Stimulated activated CD8-positive, alpha-beta memory T cell treated with anti-CD3 and anti-CD28 coated beads, Interleukin-12 subunit alpha, Interleukin-12 subunit beta, amount 100 ng/mL, for 4 hours (primary cell): ENCODE measurements at places on chromosomes 1 and 21.

- DNase-seq = no peak
Observed at GRCh38 chr1:236854605-236854983, 59.5 kb downstream of the MTR start.

- no peak for DNase-seq
Observed at GRCh38 chr1:248842781-248843331, 4.8 kb downstream of the ZNF672 start.

- DNase-seq = no peak
Observed at GRCh38 chr21:41112740-41113692, 54.9 kb upstream of the BACE2 start.

DNA sequence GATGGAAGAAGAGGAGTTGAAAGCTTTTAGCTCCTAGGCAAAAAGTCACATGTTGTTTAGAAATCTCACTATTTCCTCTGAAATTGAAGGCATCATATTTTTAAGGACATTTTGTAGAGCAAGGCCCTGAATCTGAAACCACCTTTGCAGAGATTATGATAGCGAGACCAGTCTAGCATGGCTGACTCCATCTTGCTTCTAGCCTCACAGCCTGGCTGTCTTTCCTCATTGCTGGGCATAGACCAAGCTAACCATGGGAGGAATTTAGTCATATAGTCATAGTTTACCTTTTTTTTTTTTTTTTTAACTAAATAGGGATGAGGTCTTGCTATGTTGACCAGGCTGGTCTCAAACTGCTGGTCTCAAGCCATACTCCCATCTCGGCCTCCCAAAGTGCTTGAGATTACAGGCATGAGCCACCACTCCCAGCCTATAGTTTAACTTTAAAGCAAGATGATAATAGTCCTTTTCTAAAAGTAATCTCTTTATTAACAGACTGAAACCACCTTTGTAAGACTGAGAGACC lies 42.2 kb upstream of the ZNF326 start:
- no peak for DNase-seq

GRCh38 chr1:208601561-208601960 lies 357.4 kb upstream of the PLXNA2 start:
- DNase-seq = no peak

GRCh38 chr21:26275801-26276200 lies 105.2 kb upstream of the APP start:
- no peak for DNase-seq

GRCh38 chr1:25556791-25557476 lies 13.5 kb downstream of the LDLRAP1 start:
- DNase-seq = no peak

GRCh38 chr1:186099336-186100104 lies 275.5 kb downstream of the TPR start:
- no peak for DNase-seq

DNA sequence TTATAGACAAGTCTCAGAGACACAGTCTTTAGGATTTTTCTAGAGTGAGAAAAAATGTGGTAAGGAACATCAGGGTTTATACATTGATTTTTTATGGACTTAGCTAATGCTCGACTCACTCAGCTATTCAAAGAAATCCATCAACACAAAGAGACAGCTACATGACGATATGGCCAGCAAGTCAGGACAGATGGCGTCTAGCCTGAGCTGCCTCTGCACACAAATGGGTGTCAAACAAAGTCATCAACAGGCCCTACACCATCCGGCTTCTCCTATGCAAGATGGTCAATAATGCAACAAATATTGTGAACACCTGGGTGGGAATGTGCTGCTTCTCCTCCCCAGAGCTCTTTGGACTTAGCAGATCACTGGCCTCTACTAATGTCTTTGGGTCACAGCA lies 13.3 kb upstream of the ERICH3 start:
- DNase-seq = no peak

GRCh38 chr1:70210820-70211219 lies 5.4 kb upstream of the LRRC40 start:
- no peak for DNase-seq

DNA sequence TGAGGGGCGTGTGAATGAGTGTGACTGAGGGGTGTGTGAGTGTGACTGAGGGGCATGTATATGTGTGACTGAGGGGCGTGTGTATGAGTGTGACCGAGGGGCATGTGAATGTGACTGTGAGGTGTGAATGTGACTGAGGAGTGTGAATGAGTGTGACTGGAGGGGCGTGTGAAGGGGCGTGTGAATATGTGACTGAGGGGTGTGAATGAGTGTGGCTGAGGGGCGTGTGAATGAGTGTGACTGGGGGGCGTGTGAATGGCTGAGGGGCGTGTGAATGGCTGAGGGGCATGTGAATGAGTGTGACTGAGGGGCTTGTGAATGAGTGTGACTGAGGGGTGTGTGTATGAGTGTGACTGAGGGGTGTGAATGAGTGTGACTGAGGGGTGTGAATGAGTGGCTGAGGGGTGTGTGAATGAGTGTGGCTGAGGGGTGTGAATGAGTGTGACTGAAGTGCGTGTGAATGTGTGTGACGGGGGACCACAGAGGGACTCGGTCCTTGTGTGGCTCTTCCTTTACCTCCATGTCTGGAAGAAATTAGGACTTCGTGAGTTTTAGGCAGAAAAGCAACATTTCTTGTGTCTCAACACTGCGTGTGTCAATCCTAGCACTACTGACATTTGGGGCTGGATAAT lies 105.8 kb downstream of the GLIS1 start:
- no peak for DNase-seq

GRCh38 chr1:54118704-54119103 lies 34.1 kb downstream of the CDCP2 start:
- no peak for DNase-seq

DNA sequence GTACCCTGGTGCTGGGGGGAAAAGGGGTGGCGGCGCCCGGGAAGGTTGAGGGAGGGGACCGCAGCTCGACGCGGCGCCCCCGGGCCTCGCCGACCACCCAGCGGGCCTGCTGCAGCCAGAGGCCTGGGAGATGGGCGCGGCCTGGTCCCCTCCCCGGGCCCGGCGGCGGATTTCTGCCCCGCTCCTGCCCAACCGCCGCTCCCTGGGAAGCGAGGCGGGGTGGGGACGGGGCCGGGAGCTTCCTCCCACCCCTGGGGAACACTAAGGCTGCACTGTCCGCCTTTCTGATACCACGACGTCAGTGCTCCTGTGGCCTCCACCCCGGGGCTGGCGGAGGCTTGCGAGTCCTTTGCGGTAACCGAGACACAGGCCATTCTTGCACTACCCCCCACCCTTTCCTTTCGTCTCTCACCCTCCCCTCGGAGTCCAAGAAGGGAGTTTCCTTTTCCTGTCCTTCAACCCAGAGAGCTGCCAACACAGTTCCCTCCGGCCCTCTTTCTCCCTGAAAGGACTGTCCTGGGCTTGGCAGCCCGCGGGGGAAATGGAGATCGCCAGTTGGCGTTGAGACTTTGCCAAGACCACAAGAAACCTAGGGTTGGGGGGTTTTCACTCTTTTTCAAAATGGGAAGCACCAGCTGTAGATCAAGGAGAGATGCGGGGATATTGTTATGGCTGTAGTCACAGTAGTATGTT lies 742 bp downstream of the SH3GLB1 start:
- peak; percentile 32 for DNase-seq

DNA sequence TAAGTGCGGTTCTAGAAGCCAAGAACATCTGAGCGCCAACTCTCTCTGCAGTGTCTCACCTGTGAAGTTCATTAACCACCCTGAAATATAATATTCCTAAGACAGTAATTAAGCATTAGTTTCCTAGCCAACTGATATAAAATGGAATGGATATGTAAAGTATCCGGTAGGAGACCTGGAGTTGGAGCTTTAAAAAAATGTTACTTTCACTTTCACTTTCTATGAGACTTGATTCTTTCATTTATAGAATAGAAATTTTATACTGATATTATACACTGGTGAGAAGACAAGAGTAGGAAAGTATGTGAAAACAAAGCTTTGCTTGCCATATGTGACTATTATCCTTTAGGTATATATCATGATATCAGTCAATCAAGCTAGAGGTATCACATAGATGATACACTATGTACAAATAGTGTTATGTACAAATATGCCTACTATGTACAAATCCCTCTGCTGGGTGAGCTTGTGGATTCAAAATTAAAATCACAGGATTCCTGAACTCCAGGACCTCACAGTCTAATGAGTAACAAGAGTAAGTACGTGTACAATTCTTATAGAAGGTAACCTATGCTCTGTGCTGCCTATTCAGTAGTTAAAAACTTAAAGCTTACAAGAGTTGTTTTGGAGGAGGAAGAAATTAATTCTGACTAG lies 934.2 kb downstream of the TTLL7 start:
- no peak for DNase-seq

DNA sequence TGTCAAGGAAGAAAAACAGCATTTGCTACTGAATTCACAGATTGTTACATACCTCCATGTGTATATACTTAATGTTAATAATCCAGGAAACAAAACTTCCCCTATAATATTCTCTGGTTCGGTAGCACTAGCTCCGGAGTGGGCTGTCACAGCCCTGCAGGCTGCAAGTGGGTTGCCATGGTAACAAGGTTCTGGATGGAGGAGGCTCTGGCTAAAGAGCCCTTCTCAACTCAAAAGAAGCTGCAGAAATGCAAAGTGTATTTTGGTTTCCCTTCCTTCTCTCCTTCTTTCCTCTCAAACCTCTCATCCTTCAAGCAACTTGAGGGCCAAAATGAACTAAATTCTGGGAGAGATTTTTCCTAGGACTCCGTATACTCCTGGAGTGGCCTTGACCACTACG lies 45.2 kb downstream of the ASTN1 start:
- no peak for DNase-seq

DNA sequence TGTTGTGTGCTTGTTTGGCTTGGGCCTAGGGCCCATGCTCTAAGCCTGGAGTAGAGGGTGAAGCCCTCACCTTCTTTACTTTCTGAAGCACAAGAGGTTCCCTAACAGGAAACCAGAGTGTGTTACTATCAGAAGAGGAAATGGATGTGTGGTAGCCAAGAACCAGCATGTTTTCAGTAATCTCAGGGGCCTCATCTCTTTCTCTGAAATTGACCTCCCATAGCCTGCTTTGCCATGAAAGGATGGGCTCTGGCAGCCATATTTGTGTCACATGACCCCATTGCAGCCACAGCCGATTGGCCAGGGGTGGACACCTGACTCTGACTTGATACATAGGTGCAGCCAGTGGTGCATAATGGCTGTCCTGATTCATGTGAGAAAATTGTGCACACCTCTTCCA lies 18.6 kb downstream of the A3GALT2 start:
- DNase-seq = no peak

DNA sequence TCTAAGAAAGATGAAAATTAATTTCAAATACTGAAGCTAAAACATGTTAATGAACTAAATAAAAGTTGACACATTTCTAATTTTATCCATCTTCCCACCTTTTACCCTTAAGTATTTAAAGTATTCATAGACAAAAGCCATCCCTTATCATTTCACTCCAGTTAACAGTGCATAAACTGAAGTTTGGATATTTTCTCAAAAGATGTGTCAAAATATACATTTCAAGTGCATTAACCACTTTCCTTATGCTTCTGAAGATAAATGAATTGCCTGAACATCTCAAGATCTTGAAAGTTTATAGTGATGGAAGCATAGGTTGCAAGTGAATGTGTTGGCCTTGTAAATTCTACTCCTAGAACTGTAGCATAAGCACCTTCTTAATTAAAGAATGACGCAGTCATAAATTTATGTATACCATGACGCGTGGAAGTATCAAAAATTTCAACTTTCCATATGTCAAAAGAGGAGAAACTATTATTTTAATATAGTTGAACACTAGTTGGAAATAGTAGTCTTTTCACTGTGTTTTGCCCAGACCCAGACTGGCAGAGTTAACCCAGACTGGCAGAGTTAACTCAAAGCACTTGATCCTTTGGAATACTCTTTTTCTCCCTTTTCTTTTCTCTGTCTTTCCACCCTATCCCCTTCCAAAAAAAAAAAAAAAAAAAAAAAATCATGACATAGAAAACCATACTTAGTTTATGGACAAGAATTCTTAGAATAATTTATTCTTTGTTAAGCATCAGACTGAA lies 282.6 kb upstream of the C1orf105 start:
- DNase-seq = no peak

GRCh38 chr1:51328926-51329325 lies 1.4 kb downstream of the TTC39A start:
- no peak for DNase-seq

DNA sequence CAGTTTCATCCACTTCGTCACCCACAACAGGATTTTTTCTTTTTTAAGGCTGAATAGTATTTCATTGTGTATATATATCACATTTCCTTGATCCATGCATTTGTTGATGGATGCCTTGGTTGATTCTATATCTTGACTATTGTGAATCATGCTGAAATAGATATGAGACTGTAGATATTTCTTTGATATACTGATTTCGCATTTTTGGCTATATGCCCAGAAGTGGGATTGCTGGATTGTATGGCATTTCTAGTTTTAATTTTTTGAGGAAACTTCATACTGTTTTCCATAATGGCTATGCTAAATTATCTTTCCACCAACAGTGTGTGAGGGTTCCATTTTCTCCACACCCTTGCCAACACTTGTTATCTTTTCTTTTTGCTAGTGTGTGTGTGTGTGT lies 5.0 kb downstream of the GUCA2B start:
- DNase-seq = no peak
